Adipocyte (in vitro differentiated cells): ENCODE measurements at places on chromosomes 13 and 19.

GRCh38 chr13:39959497-39960144 lies 304.2 kb downstream of the COG6 start:
- no peak for DNase-seq

- no peak for DNase-seq
Observed at GRCh38 chr19:3058821-3059314, 3.4 kb downstream of the TLE5 start.

- no peak for DNase-seq
Observed at GRCh38 chr13:39401046-39401705, 201.8 kb downstream of the LHFPL6 start.

GRCh38 chr19:5436948-5437306 lies 18.3 kb upstream of the ZNRF4 start:
- DNase-seq, result no peak

DNA sequence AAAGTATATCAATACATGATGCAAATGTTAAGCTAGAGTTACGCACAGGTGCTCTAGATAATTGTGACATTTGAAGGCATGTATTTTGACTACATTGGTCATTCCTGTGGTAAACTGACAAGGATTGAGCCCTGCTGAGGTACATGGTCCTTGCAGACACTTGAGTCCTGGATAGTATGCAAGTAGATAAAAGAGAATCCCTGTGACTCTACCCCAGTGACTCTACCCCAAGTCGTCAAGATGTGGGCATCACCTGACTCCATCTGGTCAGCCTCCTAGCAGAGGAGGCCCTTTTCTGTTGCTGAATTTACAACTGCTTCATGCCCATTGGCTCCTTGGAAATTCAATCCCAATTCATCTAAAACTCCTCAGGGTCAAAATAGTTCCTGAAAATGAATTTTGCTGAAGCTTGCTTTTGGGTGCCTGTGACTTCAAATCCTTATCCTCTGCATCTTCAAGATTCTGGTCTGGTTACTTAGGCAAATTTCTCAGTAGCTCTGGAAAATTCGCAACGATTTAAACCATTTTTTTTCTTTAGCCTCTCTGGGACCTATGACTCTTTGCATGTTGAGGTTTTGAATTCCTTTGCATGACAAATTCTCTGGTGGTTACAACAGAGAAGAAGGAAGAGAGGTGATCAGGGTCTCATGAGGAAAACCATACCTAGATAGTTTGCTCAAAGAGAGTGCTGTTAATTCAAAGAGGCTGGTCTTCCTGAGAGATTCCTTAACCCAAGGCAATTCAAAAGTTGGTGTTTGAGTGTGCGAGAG lies 422.1 kb downstream of the FGF9 start:
- no peak for DNase-seq

DNA sequence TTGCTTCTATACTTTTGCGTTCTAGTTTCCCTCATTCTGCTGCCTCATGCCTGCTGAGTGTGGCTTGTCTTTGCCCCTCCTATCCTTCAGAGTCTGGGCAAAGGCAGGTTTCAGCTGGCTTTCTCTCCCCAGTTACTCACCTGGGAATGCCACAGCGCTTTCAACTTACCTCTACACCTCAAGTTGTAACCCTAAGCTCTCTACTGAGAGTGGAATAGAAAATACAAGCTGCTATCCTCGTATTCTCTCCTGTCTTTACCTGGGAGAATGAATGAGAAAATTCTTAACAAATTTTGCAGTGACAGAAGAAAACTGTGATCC lies 316.3 kb upstream of the KLF12 start:
- no peak for DNase-seq

- DNase-seq, result peak; percentile 39
Observed at GRCh38 chr19:7874076-7874896, at the start of gene PRR36. Gene PRR36, minus strand, starts transcription at chr19:7874390. Its CDS starts 701 bp downstream, at chr19:7873689.

DNA sequence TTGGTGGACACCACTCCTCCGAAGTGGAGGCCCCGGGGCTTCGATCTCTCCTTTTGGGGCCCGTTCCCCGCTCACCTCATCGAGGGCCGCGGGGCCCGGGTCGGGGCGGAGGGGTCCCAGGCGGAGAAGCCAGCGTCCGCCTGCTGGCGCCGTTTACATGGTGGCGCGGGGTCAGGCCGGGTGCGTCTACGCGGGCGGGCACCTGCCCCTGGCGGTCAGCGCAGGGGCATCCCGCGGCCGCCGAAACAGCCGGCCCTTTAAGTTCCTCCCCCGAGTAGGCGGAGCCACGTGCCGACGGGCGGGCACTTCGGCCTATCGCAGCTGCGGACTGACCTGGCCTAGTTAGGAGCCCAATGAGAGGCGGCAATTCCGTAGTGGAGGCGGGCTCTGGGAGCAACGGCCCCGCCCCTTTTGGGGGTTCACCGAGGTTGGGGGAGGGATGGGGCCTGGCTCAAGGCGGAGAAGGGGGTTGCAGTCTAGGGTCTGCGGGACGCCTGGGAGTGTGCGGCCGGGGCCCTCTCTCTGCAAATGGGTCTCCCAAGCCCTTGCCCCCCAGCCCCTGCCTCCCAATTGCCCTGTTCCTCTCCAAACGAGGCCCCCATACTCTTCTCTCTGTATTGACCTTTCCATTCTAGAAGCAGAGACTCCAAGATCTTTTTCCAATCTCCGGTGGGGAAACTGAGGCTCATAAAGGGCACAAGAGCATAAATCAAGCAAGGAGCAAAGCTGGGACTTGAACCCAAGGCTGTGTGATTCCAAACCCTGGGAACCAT lies at the start of gene ABHD8:
Gene ABHD8 (minus strand): TSS at position 259 of the 773 bp plus-strand sequence. CDS start 1,809 bp downstream, outside the sequence.
- DNase-seq, result peak; percentile 99

- no peak for DNase-seq
Observed at GRCh38 chr19:4742723-4743646, 19.3 kb upstream of the DPP9 start.

GRCh38 chr19:19274146-19274545 lies 1.0 kb upstream of the TM6SF2 start:
- no peak for DNase-seq

- no peak for DNase-seq
Observed at GRCh38 chr19:1151037-1151724, 22.9 kb downstream of the SBNO2 start.

GRCh38 chr13:113762538-113762937 lies 3.5 kb downstream of the TMEM255B start:
- DNase-seq, result no peak

DNA sequence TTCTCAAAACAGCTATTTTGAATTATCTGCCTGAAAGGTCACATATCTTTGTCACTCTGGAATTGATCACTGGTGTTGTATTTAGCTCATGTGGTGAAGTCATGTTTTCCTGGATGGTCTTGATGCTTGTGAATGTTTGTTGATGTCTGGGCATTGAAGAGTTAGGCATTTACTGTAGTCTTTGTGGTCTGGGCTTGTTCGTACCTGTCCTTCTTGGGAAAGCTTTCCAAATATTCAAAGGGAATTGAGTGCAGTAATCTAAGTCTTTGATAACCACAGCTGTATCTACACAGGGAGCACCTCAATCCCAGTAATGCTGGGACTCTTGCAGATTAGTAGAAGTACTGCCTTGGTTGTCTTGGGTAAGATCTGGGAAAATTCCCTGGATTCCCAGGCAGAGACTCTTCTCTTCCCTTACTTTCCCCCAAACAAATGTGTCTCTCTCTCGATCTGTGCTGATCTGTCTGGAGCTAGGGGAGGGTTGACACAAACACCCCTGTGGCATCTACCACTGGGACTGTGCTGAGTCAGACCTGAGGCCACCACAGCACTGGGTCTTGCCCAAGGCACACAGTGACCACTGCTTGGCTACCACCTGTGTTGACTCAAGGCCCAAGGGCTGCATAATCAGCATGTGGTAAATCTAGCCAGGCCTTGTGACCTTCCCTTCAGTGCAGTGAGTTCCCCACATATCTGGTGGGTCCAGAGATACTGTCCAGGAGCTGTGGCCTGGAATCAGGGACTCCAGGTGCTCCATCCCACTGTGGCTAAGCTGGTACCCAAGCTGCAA lies 5.5 kb upstream of the CYP4F3 start:
- no peak for DNase-seq

DNA sequence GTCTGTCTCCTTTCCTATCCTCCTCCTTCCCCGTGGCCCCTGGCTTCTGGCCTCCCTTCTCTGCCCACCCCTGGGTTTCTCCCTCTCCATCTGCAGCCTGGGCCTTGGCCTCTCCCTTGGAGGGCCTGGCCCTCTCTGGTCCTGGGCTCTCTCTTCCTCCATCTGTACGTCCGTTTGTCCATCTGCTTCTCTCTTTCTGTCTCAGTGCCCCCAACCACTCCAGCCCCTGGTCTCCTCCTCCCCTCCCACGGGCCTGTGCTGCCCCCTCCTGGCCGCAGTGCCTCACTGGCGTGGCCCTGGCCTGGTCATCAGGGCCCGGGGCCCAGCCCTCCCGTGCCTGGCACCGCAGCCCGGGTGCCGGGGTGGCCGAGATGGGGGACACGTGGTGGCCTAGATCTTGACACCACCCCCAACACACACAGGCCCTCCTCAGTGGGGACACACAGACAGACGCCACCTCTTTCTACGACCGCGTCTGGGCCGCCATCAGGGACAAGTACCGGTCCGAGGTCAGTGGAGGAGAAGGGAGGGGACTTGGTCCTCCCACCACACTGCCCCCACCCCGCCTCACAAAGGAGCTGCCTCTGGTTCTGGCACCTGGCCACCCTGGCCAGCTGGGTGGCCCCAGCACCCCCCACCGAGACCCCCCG lies 11.3 kb downstream of the PRKCSH start:
- peak; percentile 63 for DNase-seq

DNA sequence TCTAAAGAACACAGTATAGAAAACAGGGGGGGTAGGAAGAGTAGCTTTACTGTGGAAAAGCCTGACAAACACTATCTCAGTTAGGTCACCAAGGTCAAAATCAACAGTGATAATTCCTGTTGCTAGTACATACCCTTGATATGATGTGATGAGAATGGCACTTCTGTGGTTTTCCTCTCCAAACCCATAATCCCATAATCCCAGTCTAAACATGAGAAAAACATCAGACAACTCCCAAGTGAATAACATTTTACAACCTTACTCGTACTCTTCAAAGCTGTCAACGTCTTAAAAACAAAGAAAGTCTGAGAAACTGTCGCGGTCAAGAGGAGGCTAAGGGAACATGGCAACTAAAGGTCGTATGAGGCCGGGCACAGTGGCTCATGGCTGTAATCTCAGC lies 137.6 kb downstream of the FOXO1 start:
- DNase-seq, result no peak

DNA sequence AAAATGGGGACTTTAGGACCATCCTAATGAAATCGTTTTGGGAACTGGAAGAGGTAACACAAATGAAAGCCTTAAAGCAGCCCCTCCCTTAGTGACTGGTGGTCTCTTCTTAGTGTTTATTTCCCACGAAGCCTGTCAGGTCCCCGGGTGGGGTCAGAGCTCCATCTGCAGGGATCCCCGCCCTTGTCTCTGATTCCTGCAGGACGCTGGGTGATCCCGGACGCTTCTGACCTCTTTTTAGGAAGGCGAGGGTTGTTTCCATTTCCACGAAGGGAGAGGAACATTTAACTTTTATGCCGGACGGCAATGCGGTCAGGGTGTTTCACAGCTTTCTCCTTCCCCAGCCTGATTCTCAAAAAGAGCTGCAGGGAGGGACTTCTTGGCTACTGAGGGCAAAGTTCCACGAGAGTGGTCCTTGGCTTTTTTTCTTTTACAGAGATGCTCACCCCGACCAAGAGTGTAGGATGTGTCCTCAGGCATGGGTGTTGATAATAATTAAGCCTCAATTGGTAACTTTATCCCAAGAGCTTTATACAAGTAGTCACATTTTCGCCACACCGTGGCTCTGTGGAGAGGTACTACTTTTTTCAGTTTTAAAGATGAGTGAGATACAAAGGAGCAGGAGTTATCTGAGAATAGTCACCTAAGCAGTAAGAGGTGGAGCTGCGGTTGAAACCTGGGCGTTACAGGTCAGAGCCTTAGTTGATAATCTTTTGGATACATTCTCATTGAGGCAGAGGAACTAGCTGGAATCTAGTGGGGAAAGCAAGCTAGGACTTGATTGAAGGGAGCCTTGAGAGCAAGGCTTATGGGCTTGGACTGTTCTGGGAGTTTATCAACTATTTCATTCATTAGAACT lies 813 bp downstream of the ZNF284 start:
- DNase-seq, result peak; percentile 38

DNA sequence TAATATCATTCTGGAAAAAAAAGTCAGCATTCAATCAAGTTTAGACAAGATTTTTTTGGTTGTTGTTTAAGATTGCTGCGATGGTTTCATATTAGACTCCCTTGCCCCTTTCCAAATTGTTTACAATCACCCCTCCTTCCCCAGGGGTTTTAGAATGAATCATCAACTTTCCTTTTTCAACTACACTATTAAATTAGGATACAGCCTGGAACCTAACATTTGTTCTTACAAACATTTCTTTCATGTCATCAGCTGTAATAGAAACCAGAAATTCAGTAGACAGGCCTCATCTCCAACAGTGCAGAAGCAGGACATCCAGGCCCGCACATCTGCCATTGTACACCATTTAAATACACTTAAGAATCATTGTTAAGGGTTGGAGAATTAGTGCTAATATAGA lies 44.4 kb upstream of the WDFY2 start:
- peak; percentile 80 for DNase-seq

- no peak for DNase-seq
Observed at GRCh38 chr19:4090356-4091220, 23.9 kb upstream of the ZBTB7A start.

GRCh38 chr19:49338023-49338677 lies 2.9 kb downstream of the CD37 start:
- no peak for DNase-seq

GRCh38 chr13:27401210-27401609 lies 23.2 kb upstream of the GTF3A start:
- no peak for DNase-seq

DNA sequence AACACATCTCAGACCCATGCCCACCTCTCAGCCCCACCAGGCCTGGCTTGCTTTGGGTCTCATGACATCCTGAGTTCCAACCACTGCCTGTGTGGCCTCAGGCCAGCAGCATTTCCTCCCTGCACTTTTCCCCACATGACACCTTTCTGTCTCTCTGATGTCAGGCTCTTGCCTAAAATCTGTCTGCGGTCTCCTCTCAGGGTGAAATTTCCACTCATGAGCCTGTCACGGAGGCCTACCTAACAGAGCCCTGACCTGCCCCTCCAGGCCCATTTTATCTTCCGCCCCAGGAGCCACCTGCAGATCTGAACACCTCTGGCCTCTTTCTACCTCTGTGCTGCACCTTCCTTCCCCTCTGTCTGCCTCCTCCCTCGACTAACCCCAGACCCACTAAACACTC lies 93.5 kb downstream of the ZDHHC20 start:
- DNase-seq, result no peak

DNA sequence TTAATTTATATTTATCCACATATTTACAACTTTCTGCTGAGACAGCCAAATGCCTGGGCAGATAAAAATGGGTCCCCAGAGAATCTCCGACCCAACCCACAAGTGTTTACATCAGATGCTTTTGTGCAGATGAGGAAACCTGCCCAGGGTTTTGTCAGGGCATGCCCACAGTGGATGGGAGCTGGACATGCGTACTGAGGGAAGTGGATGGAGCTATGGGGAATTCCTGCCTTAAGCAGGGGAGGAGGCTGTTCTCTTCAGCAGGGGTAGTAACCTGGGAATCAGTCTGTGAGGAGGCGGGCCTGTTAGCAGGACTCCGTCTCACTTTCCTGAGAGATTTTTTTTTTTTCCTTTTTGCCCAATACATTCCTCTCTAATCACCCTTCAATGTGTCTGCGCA lies 122.9 kb downstream of the RFC3 start:
- no peak for DNase-seq
